ENCODE measurements at places on chromosomes 1 and 21.

DNA sequence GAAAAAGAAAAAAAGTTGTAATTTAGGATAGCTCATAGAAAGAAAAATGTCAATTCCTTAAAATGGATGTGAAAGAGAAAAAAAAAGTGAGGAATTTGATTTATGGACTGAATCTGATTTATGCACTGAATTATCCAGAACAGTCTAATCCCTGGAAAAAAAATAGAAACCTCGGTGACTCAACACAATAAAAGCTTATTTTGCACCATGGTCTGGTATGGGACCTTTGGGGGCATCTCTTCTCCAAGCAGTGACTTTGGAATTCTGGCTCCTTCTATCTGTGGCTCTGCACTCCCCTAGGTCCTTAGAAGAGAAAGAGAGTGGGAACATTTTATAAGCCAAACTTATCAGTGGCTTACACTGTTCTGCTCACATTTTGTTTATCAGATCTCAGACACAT is 471.7 kb upstream of the B3GALT2 start:
- no peak for DNase-seq

DNA sequence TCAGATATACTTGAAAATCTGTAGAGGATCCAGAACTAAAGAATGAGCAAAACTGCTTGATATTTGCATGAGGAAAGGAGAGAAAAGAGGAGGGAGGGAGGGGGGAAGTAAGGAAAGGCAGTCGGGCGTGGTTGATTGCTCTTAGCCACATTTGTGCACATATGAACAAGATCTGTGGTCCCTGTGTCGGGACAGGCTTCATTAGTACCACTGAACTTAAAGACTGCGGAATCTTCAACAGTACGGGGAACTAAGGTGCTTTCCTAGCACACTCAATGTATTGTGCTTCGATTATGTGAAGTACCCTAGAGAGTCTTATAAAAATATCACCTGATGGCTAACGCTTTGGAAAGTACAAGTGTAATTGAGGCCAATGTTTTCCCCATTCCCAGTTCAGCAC is 59.9 kb downstream of the ZBTB18 start:
- DNase-seq = no peak

GRCh38 chr1:228136901-228137300 is 3.2 kb upstream of the GUK1 start:
- no peak for DNase-seq

- no peak for DNase-seq
These were observed 28.6 kb upstream of the JUN start for GRCh38 chr1:58812468-58812867.

GRCh38 chr1:8510041-8510823 is 192.3 kb downstream of the SLC45A1 start:
- no peak for DNase-seq

DNA sequence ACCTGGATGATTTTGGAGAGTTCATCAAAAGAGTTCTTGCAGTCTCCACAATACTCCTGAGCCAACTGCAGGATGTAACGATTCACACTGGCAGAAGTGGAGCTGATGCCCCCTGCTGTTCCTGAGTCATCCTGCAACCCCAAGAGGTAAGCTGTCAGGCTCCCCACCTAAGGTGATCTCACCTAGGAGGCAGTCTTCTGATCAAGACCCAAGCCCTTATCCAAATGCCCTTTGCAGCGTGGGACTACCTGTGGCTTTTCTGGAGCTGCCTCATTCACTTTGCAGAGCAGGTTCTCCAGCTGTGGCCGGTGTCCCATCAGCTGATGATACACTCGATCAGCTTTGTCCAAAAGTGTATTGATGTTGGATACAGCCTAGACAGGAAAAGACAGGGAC is 96.4 kb downstream of the UBR4 start:
- no peak for DNase-seq

DNA sequence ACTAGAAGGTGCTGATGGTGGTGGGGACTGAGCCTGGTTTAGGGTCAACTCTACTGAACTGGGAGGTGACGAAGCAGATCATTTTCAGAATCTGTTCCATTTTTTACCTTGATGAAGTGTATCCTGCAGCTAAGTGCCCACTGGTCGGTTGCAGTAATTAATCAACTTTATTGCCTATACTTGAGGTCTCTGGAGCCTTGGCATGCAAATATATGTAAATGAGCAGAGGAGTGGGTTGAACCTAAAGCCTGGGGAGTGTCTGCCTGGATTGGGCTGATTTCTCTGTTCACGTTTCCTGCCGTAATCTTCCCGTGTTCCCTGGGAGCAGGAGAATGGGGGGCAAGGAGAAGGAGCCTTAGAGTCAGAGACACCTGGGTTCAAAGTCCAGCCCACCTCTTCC is 286.8 kb downstream of the PTPRU start:
- no peak for DNase-seq

- DNase-seq = no peak
These were observed 238.7 kb downstream of the OLFM3 start for GRCh38 chr1:101757985-101758384.

- DNase-seq = no peak
These were observed 298.1 kb upstream of the PLXNA2 start for GRCh38 chr1:208542309-208542708.

DNA sequence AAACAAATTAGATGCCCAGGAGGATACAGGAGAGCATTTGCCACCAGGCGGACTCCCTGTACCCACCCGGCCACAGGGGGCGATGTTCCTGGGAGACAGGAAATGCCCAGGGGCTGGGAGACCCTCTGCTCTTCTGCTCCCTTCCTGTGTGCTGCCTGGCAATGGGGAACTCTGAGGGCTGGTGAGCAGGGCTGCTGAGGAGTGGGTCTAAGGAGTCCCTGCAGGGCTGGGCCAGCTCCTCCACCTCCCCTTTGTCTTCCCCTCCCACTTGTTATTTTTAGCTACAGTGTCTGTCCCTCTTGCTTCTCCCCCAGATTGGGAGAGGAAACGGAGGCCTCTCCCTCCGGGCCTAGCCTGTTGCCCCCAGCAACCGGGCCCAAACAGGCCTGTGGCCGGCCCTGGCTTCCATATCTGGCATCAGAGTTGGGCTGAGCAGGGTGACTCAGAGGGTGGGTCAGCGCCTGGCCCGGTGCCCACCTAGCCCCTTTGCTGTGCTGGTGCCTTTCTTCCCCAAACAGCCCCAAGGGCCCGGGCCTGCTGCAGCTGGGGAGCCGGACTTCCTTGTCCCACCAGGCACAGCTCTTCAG is 11.6 kb downstream of the LMNA start:
- no peak for DNase-seq

GRCh38 chr21:39332175-39332574 is 16.7 kb downstream of the HMGN1 start:
- DNase-seq = no peak

- DNase-seq = no peak
These were observed 651.4 kb downstream of the ADGRL2 start for GRCh38 chr1:82452096-82452495.

- no peak for DNase-seq
These were observed 47.9 kb upstream of the NBL1 start for GRCh38 chr1:19596065-19596713.

DNA sequence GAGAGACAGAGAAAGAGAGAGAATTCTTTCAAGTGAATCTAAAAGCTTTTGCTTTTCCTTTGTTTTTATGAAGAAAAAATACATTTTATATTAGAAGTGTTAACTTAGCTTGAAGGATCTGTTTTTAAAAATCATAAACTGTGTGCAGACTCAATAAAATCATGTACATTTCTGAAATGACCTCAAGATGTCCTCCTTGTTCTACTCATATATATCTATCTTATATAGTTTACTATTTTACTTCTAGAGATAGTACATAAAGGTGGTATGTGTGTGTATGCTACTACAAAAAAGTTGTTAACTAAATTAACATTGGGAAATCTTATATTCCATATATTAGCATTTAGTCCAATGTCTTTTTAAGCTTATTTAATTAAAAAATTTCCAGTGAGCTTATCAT is 117.6 kb downstream of the PTPRC start:
- no peak for DNase-seq

GRCh38 chr1:113125517-113125916 is 52.5 kb downstream of the LRIG2 start:
- DNase-seq = no peak
